ENCODE measurements at places on chromosomes 1 and 21.
A peak's percentile ranks its signal among the peaks of the same experiment; 100 is the strongest.

DNA sequence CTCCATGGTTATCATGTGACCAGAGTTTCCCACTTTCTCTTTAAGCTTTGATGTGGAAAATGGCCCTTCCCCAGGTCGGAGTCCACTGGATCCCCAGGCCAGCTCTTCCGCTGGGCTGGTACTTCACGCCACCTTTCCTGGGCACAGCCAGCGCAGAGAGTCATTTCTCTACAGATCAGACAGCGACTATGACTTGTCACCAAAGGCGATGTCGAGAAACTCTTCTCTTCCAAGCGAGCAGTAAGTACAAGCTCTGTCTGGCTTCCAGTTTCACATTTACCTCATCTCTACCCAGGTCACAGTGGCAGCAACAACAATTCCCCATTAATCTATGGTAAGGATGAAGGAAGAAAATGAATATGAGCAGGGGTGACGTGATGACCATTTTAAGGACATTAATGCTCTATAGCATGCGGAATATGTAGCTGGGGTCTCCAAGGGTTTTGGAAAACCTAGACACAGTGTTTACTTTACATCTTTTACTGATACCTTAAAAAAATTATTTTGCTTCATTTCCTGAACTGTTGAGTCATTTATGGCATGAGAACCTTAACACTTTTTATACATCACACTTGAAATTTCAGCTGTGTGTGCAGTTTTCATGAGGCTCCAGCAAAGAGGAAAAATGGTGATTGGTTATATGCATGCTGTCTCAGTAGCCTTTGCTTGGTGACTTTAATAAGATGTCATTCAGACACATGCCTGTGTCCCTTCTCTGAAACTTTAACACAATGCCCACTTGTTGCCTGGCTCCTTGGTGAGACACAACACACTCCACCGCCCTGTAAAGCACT, 286.3 kb upstream of the SGIP1 start:
- DNase-seq, result peak; percentile 38

DNA sequence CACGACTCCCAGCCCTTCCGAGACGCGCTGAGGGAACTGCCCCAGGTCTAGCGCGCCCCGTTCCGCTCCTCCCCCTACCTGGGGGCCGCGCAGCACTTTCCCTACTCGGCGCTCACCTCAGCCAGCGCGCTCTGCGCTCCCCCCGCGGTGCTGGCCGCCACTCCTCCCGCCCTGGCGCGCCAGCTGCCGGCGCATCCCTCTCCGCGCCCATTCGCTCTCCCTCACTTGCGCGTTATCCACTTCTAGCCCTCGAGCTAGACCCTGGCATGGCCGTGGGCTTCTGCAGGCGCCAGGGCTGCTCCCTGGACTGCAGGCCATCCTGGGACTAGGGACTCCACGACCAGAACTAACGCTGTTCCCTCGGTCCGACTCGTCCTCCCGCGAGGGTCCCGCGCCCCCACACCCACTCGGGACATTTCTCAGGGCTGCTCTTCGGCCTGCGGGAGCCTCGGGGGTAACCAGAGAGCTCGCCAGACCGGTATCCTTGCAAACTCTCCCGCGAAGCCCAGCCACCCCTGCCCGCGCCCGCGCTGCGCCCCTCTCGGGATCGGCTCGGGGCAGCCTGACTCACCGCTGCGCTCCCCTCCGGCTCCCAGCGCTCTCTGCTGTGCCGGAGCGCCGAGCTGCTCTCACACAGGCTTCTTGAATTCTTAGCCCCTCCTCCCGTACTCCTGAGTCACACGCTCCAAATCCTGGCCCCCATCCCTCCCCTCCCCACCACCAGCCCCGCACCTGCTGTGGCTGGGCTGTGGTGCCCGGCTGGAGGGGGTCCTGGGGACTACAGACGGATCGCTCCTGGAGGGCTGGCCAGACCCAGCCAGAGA, at the start of gene NGF:
Gene NGF, minus strand, starts transcription at position 617 of the 824 bp plus-strand sequence. CDS start 51,454 bp downstream, outside the sequence.
- no peak for DNase-seq

GRCh38 chr1:214380986-214381695, 100.2 kb downstream of the SMYD2 start:
- DNase-seq, result no peak

GRCh38 chr1:17822741-17823426, 67.8 kb downstream of the ACTL8 start:
- no peak for DNase-seq
